Karpas-422 (cell line): ENCODE measurements at places on chromosomes 13 and 19. TPM values are rescaled to one million over a fixed set of nuclear protein-coding genes. Genes with fewer than 3 reads are reported as not detected.

The FFAR3 gene
- not detected in 2 replicates for total RNA-seq

The ASF1B gene
- total RNA-seq, result 27.1 and 34.9 TPM in 2 replicates

The PEPD gene
- total RNA-seq, result 14.2 and 28.3 TPM in 2 replicates

The KIR2DL1 gene
- not detected in 2 replicates for total RNA-seq

The SRRM5 gene
- not detected in 2 replicates for total RNA-seq

The ZNF154 gene
- total RNA-seq, result 0.11 TPM in 1 of 2 replicates, not detected in the other

The TEX29 gene
- total RNA-seq, result 1.6 TPM in 1 of 2 replicates, not detected in the other

The KISS1R gene
- total RNA-seq, result not detected in 2 replicates

GRCh38 chr13:94956417-94957110 is 244.2 kb upstream of the SOX21 start:
- DNase-seq, result no peak
- H3K4me3 ChIP-seq, result no peak overlapping the region
- H3K27me3 ChIP-seq, result no peaks in the 10 kb centered on the region
- no peak overlapping the region for H3K27ac ChIP-seq
- H3K4me1 ChIP-seq, result no peaks in the 10 kb centered on the region

DNA sequence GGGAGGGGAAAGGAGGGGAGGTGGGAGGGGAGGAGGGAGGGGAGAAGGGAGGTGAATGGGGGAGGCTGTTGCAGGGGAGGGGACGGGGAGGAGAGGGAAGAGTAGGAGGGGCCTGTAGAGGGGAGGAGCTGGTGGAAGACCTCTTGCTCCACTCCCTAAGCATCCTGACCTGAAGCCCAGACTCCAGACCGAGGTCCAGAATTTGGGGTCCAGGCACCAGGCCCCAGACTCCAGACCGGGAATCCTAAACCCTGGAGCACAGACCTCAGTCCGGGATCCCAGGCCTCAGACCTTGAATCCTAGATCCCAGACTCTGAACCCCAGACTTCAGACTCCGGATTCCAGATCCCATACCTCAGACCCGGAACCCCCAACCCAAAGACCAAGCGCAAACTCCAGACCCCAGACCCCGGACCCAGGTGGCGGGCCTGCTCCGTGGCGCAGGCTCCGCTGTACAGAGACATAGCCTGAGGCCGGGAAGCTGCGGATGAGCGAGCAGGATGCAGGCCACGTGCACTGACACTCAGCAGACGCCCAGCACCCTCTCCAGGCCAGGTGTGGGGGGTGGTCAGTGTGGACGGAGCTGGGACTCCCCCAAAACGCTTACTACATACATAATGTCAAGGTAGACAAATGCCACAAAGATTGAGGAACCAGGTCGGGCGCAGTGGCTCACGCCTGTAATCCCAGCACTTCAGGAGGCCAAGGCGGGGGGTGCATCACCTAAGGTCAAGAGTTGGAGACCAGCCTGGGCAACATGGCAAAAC is 710 bp upstream of the BTBD2 start:
- H3K27ac ChIP-seq, result no peak overlapping the region
- peaks cover 14% of the 10 kb centered on the region for H3K4me1 ChIP-seq

GRCh38 chr19:4641132-4641531 is 1.8 kb downstream of the TNFAIP8L1 start:
- no peaks in the 10 kb centered on the region for H3K27me3 ChIP-seq
- H3K36me3 ChIP-seq, result no peaks in the 10 kb centered on the region
- no peak overlapping the region for H3K4me3 ChIP-seq
- no peak overlapping the region for H3K27ac ChIP-seq
- H3K4me1 ChIP-seq, result peaks cover 23% of the 10 kb centered on the region

- no peaks in the 10 kb centered on the region for H3K27me3 ChIP-seq
- DNase-seq, result no peak
- no peak overlapping the region for H3K4me3 ChIP-seq
- H3K36me3 ChIP-seq, result no peaks in the 10 kb centered on the region
Measured at GRCh38 chr19:8373867-8374813, 10.2 kb downstream of the ANGPTL4 start.

DNA sequence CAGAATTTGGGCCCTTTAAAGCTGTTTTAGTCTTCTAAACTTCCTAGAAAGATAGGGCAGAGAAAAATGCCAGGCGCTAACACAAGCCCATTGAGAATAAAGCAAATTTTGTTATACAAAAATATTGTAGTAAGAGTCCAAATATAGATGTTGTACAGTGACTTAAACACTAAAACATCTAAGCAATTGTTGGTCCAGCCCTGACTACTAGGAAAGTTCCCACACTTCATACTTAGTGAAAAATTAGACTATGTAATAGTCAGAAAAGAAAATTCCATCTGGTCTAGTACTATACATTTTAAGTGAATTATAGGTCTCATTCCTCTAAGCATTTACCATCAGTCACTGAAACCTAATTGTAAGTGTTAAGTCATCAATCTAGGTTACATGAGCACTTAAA is 1518.3 kb upstream of the SLC10A2 start:
- no peaks in the 10 kb centered on the region for H3K36me3 ChIP-seq
- no peak for DNase-seq
- H3K27me3 ChIP-seq, result no peaks in the 10 kb centered on the region

DNA sequence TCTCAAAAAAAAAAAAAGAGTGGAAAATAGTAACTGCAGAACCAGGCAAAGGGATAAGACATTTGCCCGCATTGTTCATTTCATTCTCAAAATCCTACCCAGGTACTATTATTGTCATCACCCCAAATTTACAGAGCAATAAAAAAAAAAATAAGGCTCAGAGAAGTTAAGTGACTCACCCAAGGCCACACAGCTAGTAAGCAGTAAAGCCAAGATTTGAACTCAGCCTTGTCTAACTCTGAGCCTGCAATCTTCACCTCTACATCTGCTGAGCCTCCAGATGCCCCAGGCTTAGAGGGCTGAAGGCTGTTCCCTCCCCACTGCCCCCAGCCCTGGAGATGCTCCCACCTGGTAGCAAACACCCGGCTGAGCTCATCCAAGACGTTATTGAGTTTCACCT is 61.0 kb downstream of the UNC13A start:
- no peaks in the 10 kb centered on the region for H3K36me3 ChIP-seq
- no peaks in the 10 kb centered on the region for H3K4me1 ChIP-seq
- DNase-seq, result no peak
- no peak overlapping the region for H3K4me3 ChIP-seq
- H3K27me3 ChIP-seq, result no peaks in the 10 kb centered on the region

GRCh38 chr13:77372275-77372674 is 45.4 kb upstream of the MYCBP2 start:
- H3K27ac ChIP-seq, result no peak overlapping the region
- no peak overlapping the region for H3K4me3 ChIP-seq
- DNase-seq, result no peak
- no peaks in the 10 kb centered on the region for H3K36me3 ChIP-seq
- H3K4me1 ChIP-seq, result no peaks in the 10 kb centered on the region

DNA sequence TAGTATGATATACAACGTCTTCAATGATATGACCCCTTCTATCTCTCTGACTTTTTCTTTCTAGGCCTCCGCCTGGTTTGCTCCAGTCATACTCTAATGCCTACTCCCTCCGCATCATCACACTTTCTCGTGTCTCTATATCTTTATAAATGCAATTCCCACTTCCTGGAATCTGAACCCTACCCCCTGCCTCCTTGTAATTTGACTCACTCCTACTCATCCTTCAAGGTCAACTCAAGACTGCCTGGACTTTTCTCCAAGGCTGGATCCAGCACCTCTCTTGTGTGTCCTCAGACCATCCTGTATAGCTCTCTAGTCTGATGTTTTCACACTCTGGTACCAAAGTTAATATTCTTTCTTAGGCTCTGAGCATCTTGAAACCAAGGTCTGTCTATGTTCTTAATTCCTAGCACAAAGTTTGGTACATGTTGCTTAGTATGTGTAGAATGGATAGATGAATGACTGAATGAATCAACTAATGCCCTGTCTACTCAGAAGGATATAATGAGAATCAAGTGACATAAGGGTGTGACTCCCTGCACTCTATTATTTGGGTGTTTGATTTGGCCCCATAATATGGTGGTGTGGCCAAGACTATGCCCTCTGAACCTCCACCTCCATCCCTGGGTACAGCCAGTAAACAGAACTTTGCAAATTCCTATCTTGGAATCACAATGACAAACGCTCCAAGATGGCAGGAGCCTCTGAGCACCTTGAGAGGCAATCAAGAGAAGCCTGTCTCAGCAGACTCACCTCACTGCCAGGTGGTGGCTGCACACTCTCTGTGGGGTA is 74.3 kb upstream of the SERP2 start:
- H3K4me1 ChIP-seq, result peaks cover 3% of the 10 kb centered on the region; the same call in 1 of the 2 replicates
- no peaks in the 10 kb centered on the region for H3K36me3 ChIP-seq
- H3K27ac ChIP-seq, result no peak overlapping the region
- H3K27me3 ChIP-seq, result 0 out of 2 replicates have a peak, but pooled peaks cover 8% of the 10 kb centered on the region
- no peak overlapping the region for H3K4me3 ChIP-seq
- DNase-seq, result no peak

DNA sequence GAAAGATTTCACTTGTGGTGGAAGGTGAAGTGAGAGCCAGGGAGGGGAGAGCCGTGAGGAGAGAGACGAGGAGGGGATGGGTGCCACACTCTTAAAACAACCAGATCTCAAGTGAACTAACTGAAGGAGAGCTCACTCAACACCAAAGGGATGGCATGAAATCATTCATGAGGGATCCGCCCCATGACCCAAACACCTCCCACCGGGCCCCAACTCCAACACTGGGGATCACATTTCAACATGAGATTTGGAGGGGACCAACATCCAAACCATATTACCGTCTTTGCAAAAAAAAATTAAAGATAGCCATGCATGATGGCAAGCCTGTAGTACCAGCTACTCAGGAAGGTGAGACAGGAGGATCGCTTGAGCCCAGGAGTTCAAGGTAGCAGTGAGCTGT is 34.9 kb upstream of the POP4 start:
- no peak overlapping the region for H3K4me3 ChIP-seq
- no peak overlapping the region for H3K27ac ChIP-seq
- H3K4me1 ChIP-seq, result no peaks in the 10 kb centered on the region

- H3K4me1 ChIP-seq, result peaks cover 21% of the 10 kb centered on the region
- DNase-seq, result no peak
- no peak overlapping the region for H3K4me3 ChIP-seq
Measured at GRCh38 chr13:40518481-40518882, 148.0 kb downstream of the FOXO1 start.

DNA sequence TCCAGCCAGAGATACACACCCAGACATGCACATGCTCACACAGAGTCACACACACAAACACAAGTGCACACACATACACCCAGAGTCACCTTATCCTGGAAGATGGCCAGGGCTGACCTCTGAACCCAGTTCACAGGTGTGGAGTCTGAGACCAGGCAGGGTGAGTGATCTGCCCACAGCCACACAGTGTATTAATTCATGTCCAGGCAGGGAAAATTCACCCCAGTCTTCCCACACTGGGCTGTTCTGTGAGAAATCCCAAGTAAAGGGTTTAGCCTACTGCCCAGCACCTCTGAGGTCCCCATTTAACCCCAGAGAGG is 2.0 kb downstream of the POU2F2 start:
- peaks cover 76% of the 10 kb centered on the region for H3K4me1 ChIP-seq
- no peak for DNase-seq
- peak overlapping the region; percentile 100 for H3K27ac ChIP-seq
- H3K4me3 ChIP-seq, result peak overlapping the region; percentile 78
- no peaks in the 10 kb centered on the region for H3K27me3 ChIP-seq

GRCh38 chr19:5984600-5984999 is 6.7 kb upstream of the RANBP3 start:
- H3K4me1 ChIP-seq, result peaks cover 6% of the 10 kb centered on the region
- H3K27me3 ChIP-seq, result no peaks in the 10 kb centered on the region
- no peak for DNase-seq
- H3K27ac ChIP-seq, result no peak overlapping the region
